Fibroblast of skin of right quadriceps (primary cell): ENCODE measurements at places on chromosomes 2 and 18.

DNA sequence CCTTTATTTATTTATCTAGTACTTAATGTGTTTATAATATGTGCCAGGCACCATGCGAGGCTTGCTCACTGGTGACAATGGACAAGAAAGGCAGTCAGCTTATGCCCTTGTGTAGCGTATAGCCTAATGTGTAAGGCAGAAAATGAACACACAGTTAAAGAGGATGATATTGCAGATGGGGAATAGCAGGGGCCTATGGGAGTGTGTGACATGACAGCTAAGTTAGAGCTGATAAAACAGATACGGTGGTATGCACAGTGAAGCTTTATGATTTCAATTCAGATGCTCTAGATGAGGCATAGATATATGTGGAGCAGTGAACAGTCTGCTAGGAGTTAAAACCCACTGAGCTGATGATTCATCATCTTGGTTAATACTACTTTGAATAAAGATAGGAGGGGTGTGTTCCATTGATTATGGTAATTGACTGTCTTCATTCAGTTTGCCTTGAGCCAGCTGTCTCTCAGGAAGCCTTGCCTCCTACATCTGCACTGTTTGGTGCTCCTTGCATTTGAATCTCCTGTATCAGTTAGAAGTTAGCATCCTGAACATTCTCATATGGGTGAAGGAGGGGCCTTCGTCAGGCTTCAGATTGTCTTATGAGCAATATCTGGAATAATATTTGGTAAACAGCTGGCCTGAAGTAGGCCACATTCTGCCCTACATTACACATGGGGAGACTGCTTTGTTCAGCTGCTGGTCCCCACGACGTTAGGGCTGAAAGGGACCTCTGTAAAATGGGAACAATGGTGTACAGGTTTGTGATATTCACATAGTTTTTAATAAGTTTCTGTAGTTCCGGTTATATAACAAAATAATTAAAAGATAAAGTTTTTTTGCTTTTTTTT lies 13.2 kb downstream of the MAP4K4 start:
- peak; percentile 59 for DNase-seq

- DNase-seq = peak; percentile 23
Measured at GRCh38 chr2:72425996-72426395, 278.3 kb upstream of the CYP26B1 start.

DNA sequence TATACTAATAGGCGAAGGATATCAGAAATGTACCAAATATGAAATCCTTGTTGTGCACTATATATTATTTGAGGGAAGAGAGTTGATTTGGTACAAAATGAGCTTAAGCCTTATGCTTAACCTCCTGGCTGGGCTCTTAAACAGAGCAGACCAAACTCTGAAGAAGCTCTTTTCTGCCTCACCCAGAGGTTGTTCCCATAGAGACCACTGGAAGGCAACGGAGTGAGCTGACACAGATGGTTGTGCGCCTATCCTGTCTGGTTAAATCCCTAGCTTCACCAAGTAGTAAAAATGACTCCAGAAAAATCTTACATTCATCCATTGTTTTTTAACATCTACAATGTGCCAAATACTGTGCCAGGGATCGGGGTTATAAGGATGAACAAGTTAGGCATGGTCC lies 55.9 kb upstream of the NOL4 start:
- no peak for DNase-seq

DNA sequence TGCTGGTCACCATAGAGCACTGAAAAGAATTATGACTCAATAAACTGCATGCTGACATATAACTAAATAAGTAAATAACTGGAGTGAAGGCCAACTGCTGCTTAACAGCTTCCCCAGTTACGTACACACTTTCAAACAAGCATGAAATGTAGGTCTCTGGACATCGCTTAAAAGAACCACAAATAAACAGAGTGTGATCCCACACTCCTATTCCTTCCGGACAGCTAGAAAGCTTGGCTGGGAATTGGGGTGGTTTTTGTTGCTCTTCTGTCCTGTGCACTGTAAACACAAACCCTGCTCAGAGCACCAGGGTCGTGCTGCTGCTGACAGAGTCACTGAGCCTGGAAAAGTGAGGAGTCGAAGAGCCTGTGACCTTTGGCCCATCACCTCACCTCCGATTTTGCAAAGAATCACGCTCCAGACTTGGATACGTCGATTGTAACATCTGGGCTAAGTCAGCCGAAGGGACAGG lies 162.7 kb upstream of the NT5C1B start:
- DNase-seq = no peak

DNA sequence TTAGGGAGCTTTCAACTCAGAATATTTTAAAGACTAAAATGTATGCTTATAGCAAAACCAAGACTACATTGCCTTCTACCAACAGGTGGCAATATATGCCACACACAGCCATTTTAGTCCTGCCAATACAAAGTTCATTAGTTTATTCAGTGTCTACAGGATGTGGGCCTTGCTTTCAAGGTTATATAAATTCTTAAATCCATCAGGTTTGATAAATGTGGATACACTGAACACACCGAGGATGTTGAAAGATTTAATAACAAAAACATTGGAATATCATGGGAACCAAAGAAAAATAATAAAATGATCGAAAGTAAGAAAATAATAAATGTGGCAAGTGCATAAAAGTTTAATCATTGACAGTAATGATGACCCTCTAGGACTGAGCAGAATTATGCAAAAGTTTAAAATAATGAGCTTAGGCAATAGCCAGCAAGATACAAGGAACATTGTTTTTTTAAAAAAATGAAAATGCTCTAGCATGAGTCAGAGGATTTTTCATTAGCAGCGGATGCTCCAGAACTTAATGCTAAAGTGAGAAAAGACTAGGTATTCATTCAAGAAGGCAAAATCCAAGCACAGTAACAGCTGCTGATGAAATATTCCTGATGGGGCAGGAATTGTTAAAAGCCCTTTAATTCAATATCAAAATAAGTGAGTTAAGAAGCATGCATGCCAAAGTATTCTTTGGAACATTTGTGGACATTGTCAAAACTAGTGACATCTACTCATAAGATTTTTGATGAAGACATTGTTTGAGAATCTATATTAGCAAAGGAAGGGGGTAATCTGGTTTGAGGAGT lies 14.2 kb downstream of the SCN9A start:
- DNase-seq = peak; percentile 39

DNA sequence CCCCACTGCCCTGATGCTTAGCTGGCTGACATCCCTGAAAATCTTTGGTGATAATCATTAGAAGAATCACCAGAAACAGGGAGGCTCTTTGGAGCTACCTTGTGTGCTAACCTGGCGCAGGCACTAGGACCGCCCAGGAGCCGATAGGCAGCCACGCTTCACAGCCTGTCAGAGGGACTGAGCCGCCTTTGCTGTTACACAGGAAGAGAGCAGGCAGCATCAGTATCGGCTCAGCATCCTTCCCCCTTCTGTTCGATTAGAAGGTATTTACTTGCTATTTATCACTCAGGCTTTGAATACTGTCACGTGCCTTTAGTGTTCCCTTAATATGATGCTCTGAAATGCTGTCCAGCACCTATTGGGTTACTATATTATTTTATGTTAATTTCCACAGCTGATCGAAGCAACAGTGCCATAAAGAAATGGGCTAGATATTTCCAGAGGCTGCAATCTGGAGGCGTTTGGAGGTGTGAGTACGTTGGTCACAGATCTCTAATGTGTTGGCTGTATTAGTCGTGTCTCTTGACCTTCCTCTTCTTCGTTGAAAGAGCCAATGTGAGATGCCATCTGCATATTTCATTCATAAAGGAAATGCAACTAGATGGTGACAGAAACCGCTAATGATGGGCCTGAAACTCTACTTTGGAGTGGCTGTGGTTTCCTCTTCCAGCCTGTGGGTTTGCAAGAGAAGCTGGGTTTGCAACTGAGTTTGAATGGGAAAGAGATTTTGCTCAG lies 110.4 kb upstream of the RAB27B start:
- DNase-seq = peak; percentile 29

DNA sequence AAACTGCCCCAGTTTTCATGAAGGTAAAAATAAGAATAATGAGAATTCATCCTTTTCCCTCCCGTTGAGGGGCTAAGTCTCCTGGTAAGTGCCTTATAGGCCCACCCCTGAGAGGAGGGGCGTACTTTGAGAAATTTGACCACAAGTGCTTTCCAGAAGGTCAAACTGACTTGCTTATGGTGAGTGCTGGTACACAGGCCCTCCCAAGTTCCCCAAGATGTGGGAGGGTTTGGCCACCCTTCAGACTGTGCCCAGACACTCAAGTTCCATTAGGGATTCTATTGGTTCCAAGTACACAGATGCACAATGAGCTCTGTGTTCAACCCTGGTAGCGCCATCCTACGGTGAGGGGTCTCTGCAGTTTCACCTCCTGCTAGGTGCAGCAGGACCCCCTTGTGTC lies 205.1 kb downstream of the CTIF start:
- no peak for DNase-seq

- DNase-seq = no peak
Measured at GRCh38 chr2:20917719-20918572, 95.0 kb upstream of the LDAH start.

DNA sequence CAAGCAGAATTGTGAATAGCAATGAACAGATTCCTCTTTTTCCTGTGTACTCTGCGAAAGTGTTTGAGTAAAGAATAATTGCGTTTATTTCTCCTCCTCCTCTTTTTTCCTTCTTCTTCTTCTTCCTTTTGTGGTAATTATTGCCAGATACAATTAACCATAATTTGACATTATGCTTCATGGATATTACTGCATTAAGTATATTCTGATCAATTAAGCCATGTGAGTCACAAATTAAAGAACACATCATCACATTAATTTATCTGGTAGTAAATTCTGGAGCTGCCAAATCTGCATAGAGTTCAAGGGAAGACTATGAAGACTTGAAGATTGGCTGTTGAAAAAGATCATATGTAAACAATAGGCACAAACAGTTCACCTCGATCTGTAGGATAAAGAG lies 72.9 kb upstream of the TFPI start:
- no peak for DNase-seq

- DNase-seq = no peak
Measured at GRCh38 chr2:215068399-215068798, 70.0 kb downstream of the ABCA12 start.

DNA sequence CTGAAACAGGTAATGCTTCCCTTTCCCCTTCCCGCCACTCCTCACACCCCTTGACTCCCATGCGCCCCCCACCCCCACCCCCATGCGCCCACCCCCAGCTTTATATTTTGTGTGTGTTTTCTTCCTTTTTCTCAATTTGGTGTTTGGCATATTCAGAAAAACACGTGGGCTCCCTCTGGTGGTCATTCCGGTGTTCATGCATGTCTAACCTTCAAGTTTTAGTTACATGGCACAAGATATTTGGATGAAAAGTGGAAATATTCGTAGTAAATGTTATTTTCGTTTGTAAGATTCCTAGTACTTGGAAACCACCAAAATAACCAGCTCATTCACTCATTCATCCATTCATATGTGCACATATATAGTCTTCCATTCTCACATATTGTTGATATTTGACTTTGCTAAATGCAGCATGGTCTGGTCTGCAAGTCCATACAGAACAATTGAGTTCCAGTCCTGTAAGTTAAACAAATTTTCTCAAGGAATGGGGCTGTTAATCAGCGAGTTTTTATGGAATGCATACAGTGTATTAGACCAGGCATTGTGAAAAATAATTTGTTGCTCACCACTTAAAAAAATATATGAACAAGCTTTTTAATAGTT lies 143.6 kb upstream of the MAP3K20 start:
- DNase-seq = peak; percentile 57

DNA sequence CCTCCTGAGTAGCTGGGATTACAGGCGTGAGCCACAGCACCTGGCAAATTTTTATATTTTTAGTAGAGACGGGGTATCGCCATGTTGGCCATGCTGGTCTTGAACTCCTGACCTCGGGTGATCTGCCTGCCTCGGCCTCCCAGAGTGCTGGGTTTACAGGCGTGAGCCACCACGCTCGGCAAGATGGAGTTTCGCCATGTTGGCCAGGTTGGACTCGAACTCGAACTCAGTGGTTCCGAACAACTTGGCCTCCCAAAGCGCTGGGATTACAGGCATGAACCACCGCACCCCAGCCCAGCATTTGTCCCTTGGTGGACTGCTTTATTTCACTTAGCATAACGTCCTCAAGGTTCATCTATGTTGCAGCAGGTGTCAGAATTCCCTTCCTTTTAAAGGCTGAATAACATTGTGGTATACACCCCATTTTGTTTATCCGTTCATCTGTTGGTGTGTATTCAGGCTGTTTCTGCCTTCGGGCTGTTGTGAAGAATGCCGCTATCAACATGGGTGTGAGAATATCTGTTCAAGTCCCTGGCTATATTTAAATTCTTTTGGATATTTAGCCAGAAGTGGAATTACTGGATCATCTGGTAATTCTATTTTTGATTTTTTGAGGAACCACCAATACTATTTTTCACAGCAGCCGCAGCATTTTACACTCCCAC lies 1.2 kb upstream of the CENPA start:
- DNase-seq = no peak

DNA sequence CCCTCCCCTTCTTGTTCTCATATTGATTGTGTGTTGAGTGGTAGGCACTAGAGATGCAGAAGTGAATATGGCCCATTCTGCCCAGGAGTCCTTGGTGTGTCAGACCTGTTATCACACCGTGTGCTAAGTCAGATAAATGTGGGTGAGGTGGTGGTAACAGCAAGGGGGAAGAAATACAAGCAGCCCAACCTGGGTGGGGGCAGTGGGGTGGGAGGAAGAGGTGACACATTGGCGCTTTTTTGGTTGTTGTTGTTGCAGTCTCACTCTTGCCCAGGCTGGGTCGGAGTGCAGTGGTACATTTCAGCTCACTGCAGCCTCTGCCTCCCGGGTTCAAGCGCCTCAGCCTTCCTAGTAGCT lies 12.8 kb downstream of the B3GNT2 start:
- DNase-seq = no peak

DNA sequence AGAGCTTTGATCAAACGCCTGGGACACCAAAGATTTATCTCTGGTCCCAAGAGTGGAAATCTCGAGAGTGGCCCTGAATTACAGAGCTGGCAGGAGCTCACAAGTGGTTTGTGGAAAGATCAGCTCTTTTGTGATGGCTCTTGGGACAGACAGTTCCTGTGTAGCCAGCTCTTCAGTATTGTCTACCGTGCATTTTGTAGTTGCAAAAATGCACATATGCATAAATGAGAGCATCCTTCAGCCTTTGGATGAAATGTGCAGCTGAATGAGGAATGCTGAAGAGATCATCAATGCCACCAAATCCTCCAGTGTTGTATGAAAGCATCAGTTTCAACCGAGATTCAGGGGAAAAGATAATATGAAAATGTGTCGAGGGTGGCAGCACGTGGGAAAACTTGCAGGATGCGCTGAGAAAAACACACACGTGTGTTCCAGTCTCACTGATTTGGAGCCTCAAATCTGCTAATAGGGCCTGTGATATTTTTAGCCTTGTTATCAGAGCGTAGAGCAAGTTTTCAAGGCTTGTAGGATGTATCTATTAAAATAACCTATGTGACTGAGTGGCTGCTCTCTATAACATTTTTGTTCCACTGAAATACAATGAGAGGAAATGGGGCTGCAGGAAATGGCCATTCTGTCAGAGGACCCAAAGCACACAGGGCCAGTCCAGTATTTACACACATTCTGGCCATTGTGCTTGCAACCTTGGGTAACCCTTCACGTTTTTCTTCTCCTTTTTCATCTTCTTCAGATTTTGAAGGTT lies 138.7 kb downstream of the PRKCE start:
- DNase-seq = no peak

GRCh38 chr2:97741686-97742085 lies 28.3 kb downstream of the ZAP70 start:
- no peak for DNase-seq

- DNase-seq = no peak
Measured at GRCh38 chr2:95375532-95376150, 26.9 kb upstream of the FAHD2A start.
